ENCODE measurements at places on chromosomes 13 and 19.

DNA sequence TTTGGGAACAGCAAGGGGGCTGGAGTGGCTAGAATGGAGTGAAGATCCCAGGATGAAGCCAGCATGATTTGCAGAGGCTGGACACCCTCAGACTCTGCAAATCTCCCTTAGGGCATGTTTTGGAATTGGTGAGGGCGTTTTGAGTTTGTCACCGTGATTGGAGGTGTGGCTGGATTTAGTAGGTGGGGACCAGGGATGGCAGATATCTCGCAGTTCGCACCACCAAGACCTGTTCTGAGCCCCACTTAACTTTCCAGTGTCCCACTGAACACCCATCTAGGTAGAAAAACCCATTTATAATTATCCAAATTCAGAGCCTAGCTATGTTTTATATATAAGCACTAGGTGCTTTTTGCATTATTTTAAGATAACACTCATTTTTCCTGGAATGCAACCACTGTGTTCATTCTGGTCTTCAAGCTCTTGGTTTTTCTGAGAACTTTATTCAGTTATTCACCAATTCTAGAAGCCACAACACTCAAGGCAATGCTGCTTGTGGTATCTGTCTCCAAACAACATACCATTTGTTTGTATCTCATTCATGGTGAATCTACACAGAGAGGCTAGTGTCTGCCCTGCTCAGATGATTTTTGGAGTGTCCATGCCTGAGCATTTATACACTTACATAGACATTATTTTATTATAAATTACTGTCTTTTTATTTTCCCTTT is 3.0 kb upstream of the NANOS2 start:
- no peak for DNase-seq

- no peak for DNase-seq
These were observed 65.6 kb downstream of the CELF5 start for GRCh38 chr19:3289971-3290569.

- no peak for DNase-seq
These were observed 319.7 kb upstream of the TSHZ3 start for GRCh38 chr19:31668921-31669320.

- peak; percentile 86 for DNase-seq
These were observed 24.5 kb downstream of the TEX101 start for GRCh38 chr19:43439032-43439708.

- DNase-seq: no peak
These were observed 22.9 kb upstream of the SHISA2 start for GRCh38 chr13:26074706-26075105.

- DNase-seq: no peak
These were observed 9.2 kb upstream of the GPC5 start for GRCh38 chr13:91389186-91389585.
